NCI-H2227 treated with DMSO at 0.1 percent for 48 hours (cell line): ENCODE measurements at places on chromosomes 12 and 14.

- DNase-seq = no peak
Observed at GRCh38 chr12:66942741-66943465, 264.0 kb upstream of the GRIP1 start.

GRCh38 chr12:95529693-95530225 is 21.5 kb downstream of the USP44 start:
- no peak for DNase-seq

DNA sequence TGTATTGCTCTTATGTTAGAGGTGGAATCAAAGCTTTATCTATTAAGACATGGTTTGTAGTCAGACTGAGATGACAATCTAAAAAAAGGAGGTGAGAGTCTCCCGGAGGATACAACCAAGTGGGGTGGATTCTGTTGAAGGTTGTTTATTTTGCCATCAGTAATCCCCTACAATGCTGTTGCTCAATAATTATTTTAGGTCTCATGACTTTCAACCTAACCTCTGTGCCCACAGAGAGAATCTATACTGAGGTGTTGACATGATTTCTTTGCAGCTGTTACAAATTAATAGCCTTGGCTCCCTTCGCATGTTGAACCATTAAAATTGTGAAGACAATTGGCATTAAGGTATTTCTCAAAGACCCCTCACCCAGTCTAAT is 28.7 kb upstream of the FOS start:
- DNase-seq = no peak

DNA sequence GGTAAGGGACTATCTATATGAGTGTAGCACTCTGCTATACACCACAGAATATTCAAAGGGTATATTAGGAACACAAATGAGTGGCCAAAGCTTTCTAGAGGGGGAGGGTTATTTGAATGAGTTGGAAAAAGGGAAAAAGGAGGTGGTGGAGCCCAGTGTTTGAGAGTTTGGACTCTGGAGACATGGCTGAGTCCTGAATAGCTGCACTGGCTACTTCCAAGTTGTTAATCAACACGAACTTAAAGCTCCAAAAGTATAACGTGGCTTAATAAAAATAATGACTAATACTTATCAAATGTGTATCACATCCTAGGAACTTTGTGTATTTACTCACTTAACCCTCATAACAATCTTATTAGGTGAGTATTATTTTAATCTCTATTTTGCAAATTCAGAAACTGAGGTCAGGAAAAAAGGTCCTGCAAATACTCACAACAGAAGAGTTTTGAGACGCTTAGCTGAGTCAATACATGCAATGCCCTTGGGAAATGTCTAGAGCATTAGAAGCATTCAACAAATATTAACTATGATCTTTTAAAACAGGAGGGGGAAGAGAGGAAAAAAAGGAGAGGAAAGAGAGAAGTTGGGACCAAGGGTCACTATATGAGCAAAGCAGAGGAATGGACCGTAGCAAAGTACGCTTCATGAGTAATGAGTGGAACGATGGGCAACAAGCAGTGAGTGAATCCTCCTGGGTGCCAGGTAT is 189.5 kb upstream of the HMGA2 start:
- no peak for DNase-seq

DNA sequence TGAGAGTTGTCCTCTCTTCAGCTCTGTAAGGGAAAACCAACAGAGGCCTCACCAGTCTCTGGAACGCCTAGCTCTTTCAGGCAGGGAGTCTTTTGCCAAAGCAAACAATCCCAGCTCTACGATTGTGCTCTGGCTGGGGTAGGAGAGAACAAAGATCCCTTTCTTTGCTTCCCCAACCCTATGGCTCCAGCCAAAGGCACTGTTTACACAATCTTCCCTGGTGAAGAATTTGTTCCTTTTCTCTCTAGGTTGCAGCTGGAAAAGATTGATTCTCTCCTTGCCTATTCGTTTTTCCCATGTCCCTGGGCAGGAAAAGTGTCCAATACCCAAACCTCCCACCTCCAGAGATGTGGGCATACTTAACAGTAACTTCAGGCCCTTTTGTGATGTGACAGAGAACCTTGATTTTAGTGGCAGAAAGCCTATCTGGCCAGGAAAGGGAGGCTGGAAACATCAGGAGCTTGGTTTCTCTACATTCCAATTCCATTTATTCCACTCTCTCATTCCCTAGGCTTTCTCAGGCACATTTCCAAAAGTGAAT is 16.8 kb downstream of the ATP5MC2 start:
- no peak for DNase-seq

- DNase-seq = no peak
Observed at GRCh38 chr14:54877015-54877702, 25.5 kb downstream of the GCH1 start.

GRCh38 chr14:102344485-102344884 is 18.2 kb downstream of the CINP start:
- no peak for DNase-seq

DNA sequence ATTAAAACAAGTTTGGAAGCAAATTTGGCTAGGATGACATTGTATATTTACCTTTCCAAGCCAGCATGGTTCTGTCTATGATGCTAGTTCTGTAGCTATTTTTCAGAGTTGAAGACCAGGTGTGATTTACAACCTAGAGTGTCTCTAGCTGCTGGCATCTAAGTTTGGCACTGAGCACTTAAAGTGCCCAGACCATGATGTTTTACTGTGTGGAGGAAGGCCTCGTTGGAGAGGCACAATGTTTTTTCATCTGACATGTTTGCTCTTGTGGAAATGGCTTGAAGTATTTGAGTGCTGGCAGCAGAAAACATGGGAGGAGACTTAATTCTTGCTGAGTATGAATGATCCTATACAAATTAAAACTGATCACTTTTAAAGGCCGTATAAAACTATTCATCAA is 13.0 kb upstream of the C12orf71 start:
- DNase-seq = no peak

- no peak for DNase-seq
Observed at GRCh38 chr12:12992418-12993130, 7.5 kb downstream of the HEBP1 start.

- no peak for DNase-seq
Observed at GRCh38 chr12:69779928-69780327, 41.3 kb downstream of the RAB3IP start.

- no peak for DNase-seq
Observed at GRCh38 chr12:131603106-131603938, 107.6 kb upstream of the SFSWAP start.

DNA sequence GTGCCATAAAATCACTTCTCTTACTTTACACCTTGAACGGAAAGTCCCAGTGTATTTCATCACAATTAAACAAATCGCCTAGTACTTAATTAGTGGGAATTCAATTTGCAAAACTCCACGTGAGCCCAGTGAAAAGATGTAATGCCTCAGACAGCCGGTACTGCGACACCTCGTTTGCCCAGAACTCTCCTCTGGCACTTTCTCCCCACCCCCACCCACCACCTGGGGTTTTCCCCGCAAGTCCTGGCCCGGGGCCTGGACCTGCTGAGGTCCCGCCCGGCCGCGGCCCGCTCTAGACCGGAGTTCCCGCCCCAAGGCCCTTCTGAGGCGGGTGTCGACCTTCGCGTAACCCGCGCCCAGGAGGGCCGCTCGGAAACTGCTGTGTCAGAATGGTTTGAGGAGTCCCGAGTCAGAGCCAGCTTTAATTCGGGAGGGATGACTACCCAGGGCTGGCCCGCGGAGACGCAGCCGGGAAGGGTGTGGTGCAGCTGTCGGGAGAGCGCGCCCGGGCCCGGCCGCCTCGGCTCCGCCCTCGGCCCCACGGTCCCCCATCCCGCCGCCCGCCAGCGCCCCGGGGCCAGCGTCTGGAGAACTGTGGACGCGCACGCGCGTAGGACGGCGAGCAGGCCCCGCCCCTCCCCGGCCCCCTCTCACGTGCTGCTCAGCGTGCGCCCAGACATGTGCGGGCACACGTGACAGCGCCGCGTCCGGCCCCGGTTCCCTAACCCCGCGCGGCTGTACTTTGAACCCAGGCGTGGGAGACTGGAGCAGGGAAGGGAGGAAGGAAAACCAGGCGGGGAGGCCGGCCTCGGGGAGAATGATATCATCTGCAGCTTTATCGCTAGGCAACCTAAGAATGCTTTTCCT is 10.8 kb downstream of the BHLHE41 start:
- DNase-seq = no peak

- DNase-seq = no peak
Observed at GRCh38 chr12:131387281-131388163, 323.4 kb upstream of the SFSWAP start.

DNA sequence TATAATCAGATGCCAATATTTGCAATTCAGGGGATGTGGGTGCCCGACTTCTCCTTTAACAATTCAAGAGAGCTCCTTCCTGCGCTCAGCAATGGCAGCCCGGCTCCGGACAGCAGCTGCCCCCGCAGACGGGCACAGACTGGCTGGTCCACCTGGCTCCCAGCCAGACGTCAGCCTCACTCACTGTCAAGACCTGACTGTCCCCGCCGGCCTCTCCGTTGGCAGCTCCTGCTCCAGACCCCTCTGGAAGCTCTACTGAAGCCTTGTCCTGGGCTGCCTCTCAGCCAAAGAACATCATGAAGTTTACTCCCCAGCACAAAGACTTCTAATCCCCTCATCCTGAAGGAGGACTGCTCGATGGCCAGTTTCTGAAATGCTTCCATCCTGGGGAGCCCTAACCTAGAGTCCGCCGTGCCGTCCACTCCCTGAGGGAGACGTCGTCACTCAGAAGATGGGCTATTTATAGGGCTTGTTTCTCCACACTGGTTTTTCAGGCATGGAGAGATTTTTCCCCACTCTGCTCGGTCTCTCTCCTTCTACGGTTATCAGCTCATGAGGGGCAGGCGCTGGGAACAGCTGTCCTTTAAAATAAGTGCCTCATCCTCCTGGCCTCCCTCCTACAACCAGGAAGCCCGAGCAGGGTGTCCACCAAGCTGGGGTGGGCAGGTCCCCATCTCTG is 126.2 kb downstream of the RFLNA start:
- no peak for DNase-seq

DNA sequence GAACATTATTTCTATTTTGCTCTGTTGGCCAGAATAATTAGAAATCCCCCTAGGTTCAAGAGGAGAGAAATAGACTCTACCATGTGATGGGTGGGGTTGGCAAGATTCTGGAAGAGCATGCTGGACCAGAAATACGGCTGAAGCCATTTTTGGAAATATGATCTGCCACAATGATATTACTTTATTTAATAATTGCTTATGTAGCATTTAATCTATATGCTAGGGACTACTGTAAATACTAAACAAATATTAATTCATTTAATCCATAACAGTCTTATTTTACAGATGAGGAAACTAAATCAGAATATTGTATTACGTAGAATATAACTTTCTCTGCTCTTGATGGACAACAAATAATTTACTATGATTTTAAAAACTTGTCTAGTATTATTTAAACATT is 193.7 kb downstream of the RAD51B start:
- no peak for DNase-seq

- DNase-seq = peak; percentile 65
Observed at GRCh38 chr14:68522510-68523325, 270.1 kb downstream of the ZFP36L1 start.

DNA sequence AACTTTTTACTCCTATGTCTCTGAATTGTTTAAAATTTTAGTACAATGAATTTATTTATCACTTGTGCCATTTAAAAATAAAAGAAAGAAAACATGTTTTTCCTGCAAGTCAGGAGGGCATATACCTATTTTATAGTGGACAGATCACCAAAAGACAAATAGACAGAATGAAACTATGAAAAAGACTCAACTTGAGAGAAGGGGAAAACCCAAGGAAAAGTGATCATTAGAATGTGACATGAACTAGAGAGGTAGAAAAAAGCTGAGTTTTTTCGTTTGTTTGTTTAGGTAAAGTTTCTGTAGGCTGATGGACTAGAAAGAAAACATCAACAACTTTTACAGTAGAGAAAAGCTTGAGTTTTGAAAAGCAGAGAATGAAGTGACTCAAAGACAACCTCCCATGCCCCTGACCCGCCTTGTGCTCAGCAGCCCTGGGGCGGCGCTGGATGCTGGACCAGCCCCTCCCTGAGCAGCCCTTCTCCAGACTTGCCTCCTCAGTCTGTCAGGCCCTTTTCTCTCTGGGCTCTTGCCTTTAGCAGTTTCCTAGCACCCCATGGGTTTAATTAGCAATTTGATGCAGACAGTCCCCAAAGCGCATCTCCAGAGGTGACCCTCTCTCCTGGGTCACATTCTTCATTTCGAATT is 95.1 kb upstream of the ARID2 start:
- no peak for DNase-seq

- no peak for DNase-seq
Observed at GRCh38 chr14:73944432-73945158, 5.3 kb downstream of the FAM161B start.

DNA sequence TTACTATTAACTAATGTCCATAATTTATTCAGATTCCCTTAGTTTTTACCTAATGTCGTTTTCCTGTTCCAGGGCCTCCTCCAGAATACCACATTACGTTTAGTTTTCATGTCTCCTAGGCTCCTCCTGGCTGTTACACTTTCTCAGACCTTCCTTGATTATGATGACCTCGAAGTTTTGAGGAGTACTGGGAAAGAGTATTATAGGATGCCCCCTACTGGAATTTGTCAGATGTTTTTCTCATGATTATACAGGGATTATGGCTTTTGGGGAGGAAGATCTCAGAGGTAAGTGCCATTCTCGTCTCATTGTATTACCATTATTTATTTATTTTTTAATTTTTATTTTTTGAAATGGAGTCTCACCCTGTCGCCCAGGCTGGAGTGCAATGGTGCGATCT is 17.7 kb upstream of the C1S start:
- DNase-seq = no peak

GRCh38 chr12:40238979-40239378 is 14.2 kb downstream of the LRRK2 start:
- no peak for DNase-seq

DNA sequence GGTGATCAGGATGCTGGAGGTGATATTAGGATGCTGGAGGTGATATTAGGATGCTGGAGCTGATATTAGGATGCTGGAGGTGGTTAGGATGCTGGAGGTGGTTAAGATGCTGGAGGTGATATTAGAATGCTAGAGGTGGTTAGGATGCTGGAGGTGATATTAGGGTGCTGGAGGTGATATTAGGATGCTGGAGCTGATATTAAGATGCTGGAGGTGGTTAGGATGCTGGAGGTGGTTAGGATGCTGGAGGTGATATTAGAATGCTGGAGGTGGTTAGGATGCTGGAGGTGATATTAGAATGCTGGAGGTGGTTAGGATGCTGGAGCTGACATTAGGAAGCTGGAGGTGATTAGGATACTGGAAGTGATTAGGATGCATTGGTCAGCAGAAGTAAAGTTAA is 101.4 kb downstream of the CALM1 start:
- no peak for DNase-seq

DNA sequence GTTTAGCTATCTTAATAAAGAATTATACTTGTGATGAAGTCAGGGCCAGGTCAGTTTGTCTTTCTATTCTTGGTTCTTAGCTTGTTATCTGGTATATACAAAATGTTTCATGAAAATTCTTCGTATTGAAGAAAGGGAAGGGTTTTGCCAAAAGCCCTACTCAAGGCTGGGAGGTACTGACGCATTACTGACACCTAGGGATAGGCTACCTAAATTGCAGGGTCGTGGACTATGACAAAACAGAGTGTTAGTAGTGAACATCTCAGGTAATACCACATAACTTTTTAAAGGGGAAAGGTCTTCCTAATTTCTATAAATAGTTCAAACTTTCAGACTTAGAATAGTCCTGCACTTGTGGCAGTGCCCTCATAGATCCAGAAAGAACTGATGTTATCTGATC is 246.3 kb downstream of the RGS6 start:
- no peak for DNase-seq
